ENCODE measurements at places on chromosomes 4 and X.
A peak's percentile ranks its signal among the peaks of the same experiment; 100 is the strongest.

DNA sequence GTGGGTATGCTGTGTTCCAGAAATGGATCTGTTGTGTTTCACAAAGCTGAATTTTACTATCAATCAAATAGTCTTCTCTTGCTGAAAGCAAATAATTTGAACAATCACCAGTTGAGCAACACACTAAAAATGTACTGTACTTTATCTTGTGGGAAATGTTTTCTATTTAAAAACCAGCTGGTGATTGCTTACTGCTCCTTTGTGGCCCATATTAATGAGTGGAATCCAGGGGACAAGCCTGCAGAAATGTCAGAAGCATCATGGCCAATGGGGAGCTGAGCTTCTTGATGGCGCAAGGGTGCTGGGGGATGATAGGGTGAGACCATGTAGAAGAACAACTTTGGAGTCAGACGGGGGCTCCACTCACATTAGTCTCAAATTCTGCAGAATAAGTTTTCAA, 346.2 kb downstream of the ARHGAP10 start:
- no peak for DNase-seq

DNA sequence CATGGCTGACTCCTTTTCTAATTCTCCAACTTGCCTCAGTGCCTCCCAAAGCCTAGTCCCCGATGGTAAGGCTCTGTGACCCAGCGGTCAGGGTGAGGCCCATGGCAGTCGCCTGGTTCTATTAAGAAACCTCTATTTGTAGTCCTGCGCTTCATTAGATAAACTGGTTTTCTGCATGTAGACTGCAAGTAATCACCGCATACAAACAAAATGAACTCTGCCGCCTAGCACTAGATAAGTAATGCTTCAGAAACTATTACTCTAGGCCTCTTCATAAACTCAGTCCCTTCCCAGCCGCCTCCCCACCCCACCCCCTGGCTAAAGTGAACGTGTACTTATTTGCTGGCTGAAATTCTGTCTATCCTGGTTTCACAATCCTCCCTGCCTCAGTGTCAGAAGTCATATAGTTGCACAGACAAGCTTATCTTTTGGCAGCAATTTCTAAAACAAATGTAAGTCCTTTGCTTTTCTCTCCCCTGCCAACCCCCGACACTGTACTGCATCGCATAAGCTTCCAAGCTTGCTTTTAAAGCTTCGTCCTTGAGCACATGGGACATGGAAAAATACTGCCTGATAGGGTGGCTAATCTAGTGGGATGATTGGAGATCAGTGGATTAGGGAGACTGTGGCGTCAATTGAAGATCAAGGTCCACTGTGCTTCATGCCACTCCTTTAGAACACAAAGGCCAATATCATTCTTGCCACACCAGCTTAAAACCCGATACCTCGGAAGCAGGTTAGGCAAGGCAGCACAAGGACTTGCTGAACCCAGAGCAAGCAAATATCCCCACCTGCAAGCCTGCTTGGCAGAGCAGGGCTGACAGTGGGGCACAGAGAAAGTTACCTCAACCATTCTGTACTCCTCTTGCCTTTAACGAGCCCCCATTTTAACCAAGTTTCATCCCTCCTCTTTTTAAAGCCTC, 125.8 kb downstream of the IRF2 start:
- DNase-seq: peak; percentile 96

GRCh38 chrX:39065051-39065871, 264.0 kb downstream of the MID1IP1 start:
- peak; percentile 9 for DNase-seq

DNA sequence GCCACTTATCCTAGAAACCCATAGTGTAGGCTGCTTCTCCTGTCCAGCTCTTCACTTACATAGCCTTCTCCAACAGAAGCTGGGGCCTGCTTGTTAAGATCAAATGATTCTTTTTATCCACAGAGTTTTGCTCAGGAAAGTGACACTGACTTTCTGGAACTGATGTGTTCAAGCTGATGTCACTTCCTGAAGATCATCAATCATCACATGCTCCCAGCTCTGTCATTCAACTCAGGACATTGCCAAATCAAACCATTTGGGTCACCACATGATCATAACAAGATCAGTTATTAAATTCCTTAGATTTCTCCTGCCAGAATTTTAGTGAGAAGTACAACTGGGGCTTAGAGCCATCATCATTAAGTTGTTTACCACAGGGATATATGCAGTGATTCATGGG, 39.4 kb downstream of the GLRA3 start:
- DNase-seq: no peak

DNA sequence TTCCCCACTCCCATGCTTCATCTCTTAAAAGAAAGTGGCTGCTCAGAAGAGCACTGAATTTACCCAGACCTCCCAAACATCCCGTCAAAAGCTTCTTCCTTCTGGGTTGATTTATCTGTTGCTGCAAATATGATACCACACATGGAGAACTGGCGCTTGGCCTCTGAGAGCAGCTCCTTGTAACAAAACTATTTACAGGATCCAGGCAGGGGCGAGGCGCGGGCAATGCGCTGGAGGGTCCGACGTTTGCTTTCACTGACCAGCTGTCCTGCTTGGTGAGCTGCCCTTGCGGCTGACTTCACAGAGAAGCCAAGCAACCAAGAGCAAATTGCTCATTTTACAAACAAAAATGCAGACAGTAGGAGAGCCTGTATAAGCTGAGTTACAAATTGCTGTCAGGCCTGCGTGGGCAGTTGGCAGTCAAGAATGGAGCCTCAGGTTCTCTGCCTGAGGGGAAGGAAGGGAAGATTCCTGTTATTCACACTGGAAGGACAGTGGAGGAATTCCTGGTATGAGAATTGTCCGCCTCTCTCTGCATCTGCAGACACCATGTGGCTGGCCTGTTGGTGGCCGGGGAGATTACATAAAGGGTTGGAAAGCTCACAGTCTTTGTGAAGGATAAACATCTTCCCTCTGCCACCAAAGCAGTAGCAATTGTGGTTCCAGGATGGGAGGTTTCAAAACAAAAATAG, 192.2 kb upstream of the LEF1 start:
- no peak for DNase-seq

- no peak for DNase-seq
These were observed 517 bp downstream of the LEF1 start for GRCh38 chr4:108168160-108168670.

DNA sequence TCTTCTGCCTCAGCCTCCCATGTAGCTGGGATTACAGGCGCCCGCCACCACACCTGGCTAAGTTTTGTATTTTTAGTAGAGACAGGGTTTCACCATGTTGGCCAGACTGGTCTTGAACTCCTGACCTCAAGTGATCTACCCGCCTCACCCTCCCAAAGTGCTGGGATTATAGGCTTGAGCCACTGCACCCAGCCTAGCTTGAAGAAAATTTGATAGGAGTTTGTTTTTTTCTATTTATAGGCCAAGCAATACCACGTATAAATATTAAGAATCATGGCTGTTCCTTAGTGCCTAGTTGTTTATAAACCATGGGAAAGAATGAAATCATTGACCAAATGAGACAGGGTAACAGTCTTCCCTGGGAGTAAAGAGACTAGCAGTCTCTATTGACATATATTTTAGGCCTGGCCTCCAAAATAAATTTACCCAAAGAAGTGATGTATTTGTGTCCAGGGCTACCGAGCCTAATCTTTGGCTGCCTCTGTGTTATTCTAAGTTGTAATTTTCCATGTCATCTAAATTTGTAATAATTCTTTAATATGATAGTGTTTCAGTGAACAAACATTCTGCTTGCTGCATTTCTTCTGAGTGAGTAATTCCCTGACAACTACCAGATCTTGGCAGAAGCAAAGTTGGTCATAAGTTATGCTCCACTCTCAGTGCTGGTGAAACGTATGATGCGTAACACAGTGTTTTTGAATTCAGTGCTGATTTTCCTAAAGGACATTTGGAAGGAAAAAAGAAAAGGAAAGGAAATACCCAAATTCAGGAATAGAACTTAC, 10.3 kb downstream of the PKD2 start:
- peak; percentile 29 for DNase-seq

GRCh38 chr4:101419336-101420135, 72.2 kb upstream of the PPP3CA start:
- no peak for DNase-seq

- DNase-seq: no peak
These were observed 903.8 kb downstream of the STIM2 start for GRCh38 chr4:27764526-27764837.

- DNase-seq: no peak
These were observed 141.0 kb upstream of the FAM47C start for GRCh38 chrX:36867143-36867542.

- peak; percentile 38 for DNase-seq
These were observed 809 bp downstream of the MND1 start for GRCh38 chr4:153345012-153345981.

DNA sequence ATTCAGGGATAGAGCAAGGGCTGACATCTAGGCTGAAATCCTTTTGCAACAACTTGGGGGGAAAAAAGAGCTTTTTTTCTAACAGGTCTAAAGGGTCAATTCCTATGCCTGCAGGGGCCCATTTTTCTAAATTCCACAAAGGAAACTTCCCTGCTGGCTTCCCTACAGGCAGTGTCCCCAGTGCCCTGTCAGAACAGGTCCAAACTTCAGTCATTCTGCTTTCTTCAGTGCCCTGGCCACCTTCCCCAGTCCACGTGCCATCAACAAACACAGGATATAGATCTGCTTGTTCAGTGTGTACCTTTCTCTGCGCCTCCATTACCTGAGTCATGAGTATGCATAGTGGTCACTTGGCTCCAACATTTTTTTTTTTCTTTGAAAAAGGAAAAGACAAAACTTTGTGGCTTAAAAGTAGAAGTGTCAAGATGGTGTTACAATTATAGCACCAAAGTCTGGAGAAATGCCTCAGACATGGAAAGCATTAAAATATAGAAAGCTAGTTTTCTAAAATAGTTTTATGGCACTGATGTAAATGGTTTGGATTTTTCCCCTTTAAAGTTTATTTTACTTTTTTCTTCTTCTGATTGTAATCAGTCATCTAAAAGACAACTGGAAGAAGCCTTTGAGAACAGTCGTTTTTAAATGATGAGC, 84.0 kb upstream of the JADE1 start:
- DNase-seq: peak; percentile 61

DNA sequence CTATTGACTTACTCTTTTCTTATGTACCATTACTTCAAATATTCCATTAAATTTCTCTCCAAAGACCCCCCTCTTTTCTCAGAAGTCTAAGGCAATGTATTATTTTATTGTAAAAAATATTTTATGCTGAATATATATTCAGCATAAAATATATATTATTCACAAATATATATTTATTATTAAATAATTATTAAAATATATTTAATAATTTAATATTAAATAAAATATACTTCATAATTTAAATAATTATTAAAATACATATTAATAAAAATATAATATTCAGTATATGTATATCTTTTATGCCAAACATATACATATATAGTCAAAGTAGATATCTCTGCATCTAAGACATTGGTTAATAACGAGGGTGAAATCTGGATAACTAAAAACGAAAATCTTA, 418.4 kb downstream of the GASK1B start:
- no peak for DNase-seq

DNA sequence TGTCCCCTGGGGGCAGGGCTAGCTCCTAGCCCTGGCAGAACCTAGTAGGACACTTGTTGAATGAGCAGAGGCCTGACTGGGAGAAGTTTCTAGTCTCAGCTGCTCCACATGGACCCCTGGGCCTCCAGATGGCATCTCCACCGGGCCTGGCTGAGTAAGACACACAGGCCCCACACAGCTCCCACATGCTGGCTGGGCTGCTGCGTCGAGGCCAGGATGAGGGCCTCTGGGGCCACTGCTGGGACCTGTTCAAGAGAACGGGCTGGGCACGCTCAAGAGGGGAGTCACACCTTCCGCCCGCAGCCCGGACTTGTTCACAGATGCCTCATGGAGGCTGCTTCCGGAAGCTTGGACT, 4.2 kb upstream of the HGFAC start:
- no peak for DNase-seq

DNA sequence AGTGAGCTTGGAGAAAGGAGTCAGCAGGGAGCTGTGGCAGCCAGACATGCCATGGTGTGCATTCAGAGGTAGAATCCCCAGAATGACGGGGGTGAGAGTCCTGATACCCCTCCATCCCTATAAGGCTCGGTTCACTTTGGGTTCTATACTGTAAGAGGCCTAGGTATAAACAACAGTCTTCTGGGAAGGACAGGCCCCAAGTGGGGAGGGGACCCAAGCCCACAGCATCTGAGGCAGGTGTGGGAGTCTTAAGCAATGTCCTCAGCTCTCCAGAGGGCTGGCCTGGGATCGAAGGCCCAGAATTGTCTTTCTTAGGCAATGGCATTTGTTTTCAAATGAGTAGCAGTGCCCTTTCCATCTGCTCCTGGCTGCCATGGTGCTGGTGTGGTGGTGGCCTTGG, 50.2 kb upstream of the MAMLD1 start:
- no peak for DNase-seq

- DNase-seq: peak; percentile 71
These were observed 74.3 kb downstream of the CAMK2D start for GRCh38 chr4:113687067-113687718.

GRCh38 chrX:106510713-106511403, 100.9 kb upstream of the RADX start:
- no peak for DNase-seq

- DNase-seq: no peak
These were observed 802 bp downstream of the COX18 start for GRCh38 chr4:73068491-73069337.

- DNase-seq: no peak
These were observed 7.5 kb upstream of the SPINK2 start for GRCh38 chr4:56828784-56829535.

- peak; percentile 13 for DNase-seq
These were observed 10.5 kb downstream of the PPAT start for GRCh38 chr4:56424697-56425514.

DNA sequence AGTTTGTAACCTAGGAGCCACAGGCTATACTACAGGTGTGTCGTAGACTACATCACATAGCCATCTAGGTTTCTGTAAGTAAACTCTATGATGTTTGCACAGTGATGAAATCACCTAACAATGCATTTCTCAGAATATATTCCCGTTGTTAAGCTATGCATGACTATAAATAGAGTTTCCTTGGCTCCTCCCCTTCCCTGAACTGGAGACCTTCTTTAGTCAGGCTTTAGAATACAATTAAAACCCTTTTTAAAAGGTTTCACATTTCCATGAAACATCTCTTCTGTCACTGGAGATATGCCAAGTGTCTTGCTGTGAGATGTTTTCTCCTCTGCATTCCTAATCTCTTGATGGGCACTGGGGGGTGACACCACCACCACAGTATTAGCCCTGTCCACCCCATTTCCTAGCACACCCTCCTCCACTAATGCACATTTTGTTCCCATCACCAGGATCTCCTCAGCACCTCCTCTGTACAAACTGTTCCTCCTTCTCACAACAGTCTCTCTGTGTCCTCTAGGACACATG, 334.6 kb upstream of the CPEB2 start:
- no peak for DNase-seq

- DNase-seq: no peak
These were observed 47.9 kb upstream of the ITM2A start for GRCh38 chrX:79415056-79415455.

DNA sequence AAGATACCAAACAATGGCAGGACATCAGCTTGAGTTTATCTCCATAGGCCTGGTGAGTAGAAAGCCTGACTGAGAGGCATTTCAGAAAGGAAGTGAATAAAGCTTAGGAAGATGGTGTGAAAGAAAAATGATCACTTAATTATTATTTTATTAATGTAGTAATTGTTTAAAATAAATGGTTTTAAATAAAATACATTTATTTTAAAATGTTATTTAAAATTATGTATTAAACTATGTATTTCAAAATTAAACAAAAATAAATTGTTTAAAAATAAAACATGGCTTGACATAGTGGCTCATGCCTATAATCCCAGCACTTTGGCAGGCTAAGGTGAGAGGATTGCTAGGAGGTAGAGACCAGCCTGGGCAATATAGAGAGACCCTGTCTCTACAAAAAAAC, 145.8 kb downstream of the IL15 start:
- no peak for DNase-seq

Measured in large intestine (tissue), 12 donors.